ENCODE measurements at places on chromosomes 6 and 20.

DNA sequence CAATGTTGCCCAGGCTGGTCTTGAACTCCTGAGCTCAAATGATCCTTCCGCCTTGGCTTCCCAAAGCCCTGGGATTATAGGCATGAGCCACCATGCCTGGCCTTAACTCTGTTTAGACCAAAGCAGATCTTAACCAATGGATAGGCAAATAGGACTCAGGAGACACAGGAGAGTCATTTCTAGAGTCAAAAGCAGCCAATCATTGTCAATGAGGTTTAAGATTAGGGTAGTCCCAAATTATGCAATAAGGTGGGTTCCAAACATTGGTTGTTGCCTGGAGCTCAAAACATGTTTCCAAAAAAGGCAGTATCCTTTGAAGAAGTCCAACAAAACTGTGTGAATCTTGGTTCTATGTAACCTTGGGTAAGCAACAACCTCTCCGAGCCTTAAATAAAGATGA, 95.7 kb upstream of the JARID2 start:
- peak; percentile 71 for DNase-seq

DNA sequence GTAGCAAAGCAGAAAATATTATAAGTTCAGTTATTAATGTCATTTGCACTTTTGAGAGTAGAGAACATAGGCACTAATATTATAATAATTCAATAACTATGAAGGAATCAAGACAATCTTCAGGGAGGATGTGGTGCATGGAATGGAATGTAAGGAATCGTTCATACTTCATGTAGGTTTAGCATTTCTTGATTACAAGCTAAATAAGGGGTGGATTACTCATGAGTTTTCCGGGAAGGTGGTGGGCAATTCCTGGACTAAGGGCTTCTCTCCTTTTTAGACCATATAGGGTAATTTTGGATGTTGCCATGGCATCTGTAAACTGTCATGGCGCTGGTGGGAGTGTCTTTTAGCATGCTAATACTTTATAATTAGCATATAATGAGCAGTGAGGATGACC, 9.1 kb upstream of the BTNL2 start:
- DNase-seq: no peak

GRCh38 chr6:104483225-104483834, 376.4 kb downstream of the HACE1 start:
- peak; percentile 24 for DNase-seq

DNA sequence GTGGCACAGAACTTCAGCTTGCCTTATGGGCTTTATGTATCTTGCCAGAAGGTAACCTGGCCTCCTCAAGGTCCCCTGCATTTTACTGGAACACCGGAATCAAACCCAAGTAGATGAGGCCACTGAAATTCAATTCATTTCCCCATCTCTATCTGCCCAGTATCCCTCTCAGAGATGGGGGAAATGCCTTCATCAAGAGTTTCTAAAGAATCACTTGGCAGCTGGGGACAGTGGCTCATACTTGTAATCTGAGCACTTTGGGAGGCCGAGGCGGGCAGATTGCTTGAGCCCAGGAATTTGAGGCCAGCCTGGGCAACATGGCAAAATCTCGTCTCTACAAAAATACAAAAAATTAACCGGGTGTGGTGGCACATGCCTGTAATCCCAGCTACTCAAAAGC, 12.9 kb downstream of the MDGA1 start:
- DNase-seq: no peak

DNA sequence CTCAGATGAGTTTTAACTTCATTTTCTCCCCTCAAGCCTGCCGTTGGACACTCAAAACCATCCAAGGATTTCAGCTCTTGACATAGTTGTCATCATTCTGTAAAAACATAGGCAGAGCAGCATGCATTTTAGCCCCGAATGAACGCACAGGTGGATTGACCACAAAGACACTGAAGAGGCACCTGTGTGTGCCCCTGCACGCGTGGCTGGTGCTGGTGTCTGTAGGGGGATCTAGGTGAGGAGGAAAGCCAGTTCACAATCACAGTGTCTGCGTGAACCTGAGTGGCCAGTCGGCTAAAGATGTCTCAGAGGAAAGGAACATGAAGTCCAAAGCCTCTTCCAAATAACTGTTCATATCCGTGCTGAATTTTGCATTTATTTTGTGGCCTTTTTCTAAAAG, 309.2 kb downstream of the QKI start:
- DNase-seq: no peak

DNA sequence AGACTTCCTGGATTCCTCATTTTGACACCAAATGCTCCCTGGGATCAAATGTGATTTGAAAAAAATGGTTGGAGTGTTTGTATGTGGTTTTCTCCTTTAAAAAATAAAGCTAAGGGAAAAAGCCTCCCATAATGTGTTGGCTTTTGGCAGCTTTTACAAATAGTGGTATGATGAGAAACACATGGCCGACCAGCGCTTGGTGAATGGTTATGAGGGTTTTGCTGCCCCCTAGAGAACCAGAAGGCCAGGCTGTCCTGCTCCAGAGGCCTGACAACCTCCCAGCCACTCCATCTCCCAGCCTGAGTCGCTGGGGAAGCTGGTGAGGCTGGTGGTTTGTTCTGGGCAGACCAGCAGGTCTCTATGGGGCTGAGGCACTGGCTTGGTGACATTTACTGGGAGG, 69.3 kb downstream of the CLIC5 start:
- DNase-seq: no peak

DNA sequence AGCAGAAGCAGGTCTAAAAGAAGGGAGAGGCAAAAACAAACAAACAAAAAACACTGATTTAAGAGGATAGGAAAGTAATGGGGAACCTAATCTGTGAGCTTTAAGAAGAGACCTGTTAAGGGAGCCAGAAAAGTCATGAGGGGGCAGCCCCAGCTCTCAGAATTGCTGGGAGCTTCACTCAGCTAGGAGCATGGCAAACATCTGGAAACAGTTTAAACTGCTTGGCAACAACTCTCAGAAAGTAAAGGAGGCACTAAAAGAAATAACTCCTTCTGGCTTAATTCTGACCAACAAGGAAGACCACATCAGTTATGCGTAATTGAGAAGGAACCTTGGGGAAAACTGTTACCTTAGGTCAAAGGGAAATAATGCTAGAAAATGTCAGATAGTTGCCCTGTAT, 121.4 kb downstream of the LAMP5 start:
- no peak for DNase-seq

GRCh38 chr6:41040101-41040939, 1.3 kb upstream of the UNC5CL start:
- DNase-seq: peak; percentile 61

GRCh38 chr6:158959552-158959951, 40.5 kb downstream of the RSPH3 start:
- no peak for DNase-seq

DNA sequence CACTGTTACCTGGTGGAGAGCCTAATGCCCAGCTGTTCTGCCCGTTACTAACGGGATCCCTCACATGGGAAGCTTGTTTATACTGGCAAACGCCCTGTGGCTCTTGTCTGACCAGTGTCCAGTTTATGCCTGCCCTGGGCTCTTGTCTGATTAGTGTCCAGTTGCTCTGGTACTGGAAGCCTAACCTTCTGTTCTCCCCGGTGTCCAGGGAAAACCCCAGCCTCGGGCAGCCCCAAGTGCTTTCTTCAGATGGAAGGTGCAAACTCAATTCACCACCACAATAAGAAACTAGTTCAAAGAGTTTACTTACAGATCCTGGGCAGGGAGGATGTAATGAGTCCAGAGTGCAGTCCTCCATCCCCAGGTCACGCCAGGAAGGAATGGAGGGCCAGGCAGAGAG, 148.4 kb downstream of the TBXT start:
- DNase-seq: no peak

DNA sequence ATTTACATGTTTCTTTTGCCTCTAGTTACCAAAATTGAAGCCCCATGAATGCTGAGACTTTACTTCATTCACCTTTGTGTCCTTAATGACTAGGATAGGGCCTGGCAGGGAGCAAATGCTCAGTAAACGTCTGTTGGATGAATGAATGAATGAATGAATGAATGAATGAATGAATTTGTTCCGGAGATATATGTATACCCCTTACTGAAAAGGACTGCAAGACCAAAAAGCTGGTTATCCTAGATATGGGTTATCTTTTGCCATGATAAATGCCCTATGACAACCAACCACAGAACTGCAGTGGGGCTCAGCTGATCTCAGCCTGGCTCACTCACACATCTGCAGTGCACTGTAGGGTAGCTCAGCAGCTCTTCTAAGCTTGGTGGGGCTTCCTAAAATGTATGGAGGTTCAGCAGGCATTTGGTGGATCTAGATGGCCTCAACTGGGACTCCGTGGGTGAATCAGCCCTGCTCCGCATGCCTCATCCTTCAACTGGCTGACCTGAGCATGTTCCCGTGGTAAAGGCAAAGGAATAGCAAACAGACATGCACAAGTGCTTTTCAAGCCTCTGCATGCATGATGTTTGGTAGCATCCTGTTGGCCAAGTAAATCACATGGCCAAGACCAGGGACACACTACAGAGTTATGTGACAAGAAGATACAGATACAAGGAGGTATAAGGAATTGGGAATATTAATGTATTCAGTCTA, 378.7 kb upstream of the SOX4 start:
- no peak for DNase-seq
